ENCODE measurements at places on chromosomes 11 and 22.
A peak's percentile ranks its signal among the peaks of the same experiment; 100 is the strongest.

DNA sequence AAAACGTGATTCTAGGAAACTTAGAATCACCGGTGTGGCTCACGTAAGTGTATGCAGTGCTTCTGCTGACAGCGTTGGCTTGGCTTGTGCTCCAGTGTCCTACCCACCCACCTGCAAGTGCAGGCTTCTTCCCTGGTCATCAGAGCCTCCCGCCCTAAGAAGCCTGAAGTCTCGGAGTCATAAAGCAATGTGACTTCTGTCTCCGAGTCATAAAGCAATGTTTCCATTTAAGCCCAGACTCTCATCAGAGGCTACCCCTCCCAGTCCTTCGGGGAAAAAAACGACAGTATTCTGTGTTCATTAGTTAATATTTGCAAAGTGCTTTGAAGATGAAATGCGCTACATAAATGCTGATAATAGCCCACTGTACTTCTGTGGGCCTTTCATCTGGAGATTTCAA is 293.8 kb downstream of the OPCML start:
- DNase-seq = no peak

DNA sequence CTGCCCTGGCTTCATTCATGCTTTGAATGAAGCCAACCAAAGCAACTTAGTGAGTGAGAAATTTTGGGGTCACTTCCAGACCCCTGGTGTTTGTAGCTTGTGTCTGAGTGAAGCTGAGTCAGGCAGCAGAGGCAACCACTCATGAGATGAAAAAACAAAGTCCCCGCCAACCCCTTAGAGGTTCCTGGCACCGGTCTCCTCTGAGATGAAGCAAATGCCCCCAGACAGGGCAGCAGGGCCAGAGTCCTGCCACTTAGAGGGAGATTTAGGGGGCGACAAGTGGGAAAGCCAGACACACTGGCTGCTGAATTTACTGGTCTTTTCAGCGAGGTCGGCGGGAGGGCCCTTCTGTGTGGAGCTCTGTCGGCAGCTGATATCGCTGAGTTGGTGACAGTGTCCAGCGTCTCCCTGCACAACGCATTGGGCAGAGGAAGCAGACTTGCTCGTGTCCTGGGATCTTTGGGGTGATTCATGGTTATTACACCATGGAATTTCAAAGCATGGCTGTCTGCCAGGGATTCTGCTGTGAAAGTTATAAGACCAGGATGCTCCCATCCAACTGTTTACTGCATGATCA is 482.6 kb downstream of the MIAT start:
- peak; percentile 70 for DNase-seq

DNA sequence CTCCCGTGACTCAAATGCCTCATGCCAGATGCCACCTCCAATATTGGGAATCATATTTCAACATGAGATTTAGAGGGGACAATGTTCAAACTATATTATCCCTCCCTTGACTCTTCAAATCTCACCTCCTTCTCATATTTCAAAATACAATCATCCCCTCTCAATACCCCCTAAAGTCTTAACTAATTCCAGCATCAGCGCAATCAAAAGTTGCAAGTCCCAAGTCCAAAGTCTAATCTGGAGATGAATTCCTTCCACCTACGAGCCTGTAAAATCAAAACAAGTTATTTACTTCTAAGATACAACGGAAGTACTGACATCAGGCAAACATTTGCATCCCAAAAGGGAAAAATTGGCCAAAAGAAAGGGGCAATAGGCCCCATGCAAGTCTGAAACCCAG is 67.2 kb upstream of the SC5D start:
- DNase-seq = no peak

GRCh38 chr11:67048515-67049130 is 8.0 kb upstream of the RHOD start:
- no peak for DNase-seq

DNA sequence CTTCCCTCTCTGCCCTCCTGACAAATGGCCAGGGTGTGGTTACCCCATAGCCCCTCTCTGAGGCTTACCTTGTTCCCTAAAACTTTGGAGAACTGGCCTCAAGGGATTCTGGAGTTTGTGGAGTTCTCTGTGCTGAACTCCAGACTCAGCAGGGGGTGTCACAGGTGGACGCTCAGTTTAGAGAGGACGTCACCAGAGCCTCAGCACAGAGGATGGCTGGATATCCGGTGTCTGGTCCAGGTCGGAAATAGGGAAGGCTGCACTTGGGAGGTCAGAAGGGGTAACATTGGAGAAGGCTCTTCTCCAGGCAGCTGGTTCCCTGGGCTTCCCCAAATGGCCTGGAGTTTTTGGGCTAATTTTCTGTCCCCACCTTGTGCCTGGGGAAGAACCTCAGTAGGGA is 64.2 kb downstream of the ADAMTS15 start:
- DNase-seq = no peak

DNA sequence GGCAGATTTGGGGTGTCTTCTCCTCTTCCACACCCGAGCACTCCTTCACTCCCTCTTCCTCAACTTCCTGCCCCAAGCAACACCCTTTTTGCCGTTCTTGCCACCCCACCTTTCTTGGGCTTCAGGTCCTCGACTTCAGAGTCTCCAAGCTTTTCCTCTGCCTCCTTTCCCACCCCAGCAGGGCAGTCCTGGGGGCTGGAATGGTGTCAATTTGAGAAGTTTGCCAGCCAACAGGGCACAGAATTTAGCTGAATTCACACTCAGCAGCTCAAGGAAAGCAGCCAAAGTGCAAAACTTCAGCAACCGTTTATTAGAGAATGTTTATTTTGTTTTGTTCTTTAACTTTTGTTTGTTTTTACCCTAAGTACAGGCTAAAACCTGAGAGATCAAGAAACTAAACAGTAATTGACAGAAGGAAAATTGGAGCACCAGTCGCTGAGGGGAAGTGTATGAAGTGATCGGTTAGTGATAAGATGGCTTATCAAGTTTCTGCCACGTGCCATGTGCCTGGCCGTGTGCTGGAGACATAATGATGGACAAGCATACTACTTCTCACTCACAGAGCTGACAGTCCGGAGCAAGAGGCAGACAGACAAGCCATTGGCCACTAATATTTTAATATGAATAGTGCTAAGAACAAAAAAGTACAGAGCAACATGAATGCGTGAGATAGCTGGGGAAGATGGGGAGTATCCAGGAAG is 44.4 kb downstream of the AHNAK start:
- no peak for DNase-seq

DNA sequence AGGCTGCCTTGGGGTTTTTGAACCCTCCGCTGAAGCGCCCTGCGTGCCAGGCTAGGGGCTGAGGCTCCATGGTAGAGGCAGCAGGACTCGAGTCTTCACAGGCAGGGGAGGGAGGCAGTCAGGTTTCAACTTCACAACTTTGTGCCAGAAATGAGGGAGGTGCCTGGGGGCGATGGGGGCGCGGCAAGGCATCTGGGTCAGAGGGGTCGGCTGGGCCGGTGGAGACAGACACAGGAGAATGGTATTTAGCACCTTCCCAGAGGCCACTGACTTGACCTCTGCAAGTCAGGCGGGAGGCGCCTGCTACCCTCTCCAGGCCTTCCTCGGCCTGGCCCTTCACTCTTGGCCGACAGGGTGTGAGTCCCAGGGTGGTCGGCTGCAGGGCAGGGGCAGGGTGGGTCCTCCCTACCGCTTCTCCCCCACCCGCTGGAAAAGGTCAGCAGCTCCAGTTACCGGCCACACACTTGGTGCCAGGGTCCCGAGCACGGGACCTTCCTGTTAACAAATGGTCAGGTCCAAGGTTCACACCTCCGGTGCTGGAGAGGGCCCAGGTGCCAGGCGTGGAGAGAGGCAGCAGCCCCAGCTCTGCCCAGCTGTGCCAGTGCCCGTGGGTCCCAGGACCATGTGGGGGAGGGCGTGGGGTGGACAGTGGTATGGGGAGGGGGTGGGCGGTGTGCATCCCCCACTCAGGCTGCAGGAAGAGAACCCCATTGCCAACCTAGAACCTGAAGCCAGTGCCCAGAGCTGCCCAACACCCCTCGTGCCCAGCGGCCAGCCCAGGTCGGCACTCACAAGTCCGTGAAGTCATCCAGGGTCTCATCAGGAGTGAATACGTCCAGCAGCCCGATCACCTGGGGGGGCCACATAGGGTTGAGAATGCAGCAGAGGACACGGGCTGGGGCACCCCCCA is 3.8 kb downstream of the MAPK12 start:
- no peak for DNase-seq

GRCh38 chr11:74480688-74481417 is 12.7 kb downstream of the LIPT2 start:
- DNase-seq = no peak

DNA sequence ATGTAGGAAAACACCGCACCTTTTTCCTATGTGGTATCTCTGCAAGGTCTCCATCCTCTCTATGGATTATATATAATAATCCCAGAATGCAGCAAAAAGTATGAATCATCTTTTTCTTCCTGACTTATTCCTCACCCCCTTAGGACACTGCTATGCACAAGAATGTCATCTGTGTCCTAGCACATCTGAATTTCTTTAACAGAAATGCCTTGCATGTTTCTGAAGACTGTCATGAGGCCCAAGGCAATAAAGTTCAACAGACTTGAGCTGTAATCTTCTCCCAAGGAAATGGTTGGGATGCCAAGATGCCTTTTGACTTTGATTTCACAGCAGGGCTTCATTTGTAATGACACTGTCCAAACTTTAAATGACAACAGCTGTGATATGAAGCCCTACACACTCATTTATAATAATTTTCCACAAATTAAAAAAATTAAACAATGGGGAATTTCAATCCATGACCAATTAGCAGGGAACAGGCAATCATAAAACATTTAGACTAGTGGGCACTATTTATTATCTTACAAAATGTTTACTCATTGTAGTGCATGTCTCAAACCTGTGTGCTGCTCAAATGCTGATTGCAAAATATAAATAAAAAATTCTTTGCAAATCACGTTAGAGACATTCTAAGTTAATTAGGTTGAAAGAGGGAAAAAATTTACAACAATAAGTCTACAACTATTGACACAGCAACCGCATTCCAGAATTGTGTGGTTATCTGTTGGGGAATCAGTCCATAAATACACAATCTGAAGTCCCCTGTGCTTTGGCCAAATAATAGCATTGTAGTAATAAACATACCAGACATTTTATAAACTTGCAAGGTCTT is 242.3 kb downstream of the SWAP70 start:
- DNase-seq = peak; percentile 97

DNA sequence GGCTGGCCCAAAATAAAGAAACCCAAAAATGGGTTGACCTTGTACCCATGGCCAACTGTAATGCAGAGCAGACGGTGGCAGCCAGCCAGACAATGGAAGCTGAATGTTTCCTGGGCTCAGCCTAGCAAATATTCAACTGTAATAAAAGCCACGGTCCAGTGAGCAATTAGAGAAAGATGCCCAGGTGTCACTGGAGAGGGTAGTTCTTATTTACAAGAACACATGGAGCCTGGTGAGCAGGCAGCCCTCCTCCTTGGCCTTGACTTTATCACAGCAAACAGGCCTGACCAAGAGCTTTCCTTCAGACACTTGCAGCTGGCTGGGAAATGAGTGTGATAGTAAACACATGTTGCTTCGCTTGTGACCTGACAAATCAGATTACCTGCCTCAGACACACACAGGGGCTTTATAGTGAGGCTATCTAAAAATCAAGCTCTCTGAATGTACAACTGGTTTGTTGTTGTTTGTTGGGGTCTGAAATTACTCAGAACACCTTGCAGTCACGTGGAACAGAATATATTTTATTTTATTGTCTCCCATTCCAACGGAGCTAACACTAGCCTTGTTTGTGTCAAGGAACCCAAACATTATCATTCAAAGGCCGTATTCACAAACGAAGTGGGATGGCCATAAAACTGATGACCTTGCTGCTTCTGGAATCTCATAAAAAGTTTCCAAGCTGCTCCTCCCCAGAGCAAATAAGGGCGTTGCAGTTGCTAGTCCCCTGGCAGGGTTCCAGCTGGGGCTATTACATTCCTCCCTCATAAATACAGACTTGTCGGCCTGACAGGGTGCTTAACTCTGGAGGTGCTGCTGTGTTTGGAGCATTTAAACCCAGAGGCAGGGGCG is 161.1 kb downstream of the BBOX1 start:
- DNase-seq = peak; percentile 90

DNA sequence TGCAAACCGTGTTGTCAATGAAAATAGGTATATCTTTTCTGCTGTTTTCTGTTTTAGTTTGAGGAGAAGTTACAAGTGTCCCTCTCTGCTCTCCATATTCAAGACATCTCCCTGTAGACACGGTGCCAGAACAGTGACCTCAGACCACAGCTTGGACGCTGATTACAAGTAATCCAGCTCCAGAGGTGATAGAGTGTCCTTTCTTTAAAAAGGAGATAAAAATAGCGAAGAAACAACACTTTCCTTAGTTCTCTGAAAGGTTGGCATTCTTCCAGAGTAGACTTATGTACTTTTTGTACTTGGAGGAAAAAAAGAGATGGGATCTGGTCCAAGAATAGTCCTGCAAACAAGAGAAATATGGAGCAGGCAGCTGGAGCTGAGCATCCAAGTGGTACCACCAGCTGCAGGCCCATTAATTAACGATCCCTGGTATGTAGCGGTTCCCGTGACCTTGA is 43.0 kb upstream of the WT1 start:
- DNase-seq = peak; percentile 36

- no peak for DNase-seq
Observed at GRCh38 chr11:105202422-105202821, 62.9 kb upstream of the CARD18 start.

DNA sequence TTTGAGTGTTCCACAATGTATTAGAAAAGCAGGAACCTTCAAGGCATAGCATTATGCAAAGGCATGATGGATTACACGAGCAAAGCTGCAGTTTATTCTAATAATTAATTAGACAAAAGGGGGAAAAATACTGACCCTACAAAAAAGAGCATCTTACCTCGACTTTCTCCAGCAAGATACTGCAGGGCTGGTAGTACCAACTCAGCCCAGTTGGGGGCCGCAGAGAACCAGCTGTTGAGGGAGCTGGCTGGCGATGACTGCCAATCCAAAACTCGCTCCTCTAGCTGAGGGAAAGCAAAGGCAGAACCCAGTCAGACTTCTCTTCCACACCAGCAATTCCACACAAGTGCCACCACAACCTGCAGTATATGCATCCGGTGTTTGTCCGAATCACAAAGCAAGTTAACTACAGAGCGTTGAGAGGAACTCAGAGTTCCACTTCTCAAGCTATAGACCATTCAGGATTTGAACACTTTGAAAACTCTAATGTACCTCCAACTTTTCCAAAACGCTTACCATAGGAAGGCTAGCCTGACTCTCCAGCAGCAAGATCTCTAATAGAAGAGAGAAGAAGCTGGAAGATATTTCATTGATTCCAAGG is 13.7 kb downstream of the NFRKB start:
- no peak for DNase-seq

DNA sequence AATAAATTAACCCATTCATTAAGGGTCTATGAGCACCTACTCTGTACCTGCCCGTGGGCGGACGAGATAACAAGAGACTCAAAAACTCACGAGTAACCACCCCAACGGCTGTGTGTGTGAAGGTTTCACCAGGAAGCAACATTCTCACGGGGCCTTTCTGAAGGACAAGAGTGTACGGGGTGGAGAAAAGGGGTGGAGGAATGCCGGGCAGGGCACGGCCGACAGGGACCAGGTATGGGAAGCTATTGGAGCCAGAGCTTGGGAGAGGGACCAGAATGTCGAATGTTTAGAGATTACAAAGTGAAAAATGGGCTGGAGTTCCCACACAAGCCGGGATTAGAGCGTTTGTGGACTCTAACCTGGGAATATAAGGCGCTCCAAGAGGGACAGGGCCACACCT is 1.6 kb downstream of the KMT5B start:
- no peak for DNase-seq

- no peak for DNase-seq
Observed at GRCh38 chr11:131217313-131218310, 152.8 kb upstream of the NTM start.

Measured in muscle of back (tissue), 13 donors.